ENCODE measurements at places on chromosomes 7 and 10. TPM values are rescaled to one million over a fixed set of nuclear protein-coding genes. Genes with fewer than 3 reads are reported as not detected.

DNA sequence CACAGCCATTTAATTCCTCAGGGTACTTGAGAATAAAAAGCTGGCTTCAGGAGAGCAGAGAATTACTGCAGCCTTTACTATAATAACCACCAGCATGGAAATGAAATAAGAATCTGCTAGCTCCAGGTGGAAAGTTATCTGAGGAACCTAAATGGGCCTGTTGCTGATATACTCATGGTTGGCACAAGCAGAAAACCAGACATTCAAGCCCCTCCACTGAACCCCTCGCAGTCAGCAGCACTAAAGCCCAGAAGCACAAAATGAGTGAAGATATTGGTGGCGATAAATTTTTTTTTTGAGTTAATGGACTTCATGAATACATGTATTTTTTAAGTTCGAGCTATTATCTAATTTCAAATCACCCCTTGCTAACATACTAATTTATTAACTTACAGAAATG lies 303.9 kb upstream of the NRP1 start:
- H3K4me1 ChIP-seq, result no peaks in the 10 kb centered on the region
- no peak for DNase-seq
- H3K36me3 ChIP-seq, result no peaks in the 10 kb centered on the region
- no peak overlapping the region for H3K4me3 ChIP-seq

DNA sequence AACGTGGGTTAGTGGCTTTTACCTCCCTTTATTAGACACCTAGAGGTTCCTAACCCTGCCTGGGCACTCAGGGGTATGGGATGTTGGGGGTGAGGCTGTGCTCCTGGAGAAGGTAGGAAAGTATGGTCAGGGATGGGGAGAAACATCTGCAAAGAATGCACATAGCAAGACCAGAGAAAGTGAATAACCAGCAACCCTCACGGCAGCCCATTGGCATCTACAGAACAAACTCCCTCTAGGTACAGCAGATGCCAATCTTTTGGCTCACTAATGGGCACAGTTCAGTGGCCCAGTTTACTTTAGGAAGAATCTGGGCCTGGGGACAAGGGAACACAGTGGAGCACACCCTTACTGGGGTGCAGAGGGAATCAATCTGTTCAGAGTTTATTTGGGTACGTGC lies 143.9 kb downstream of the JAZF1 start:
- H3K27me3 ChIP-seq, result no peaks in the 10 kb centered on the region
- H3K27ac ChIP-seq, result peak overlapping the region; percentile 70
- H3K4me3 ChIP-seq, result no peak overlapping the region
- DNase-seq, result no peak

GRCh38 chr10:10394933-10395658 lies 622.6 kb upstream of the CELF2 start:
- DNase-seq, result no peak
- H3K27me3 ChIP-seq, result no peaks in the 10 kb centered on the region
- H3K36me3 ChIP-seq, result no peaks in the 10 kb centered on the region
- H3K4me3 ChIP-seq, result no peak overlapping the region
- H3K27ac ChIP-seq, result no peak overlapping the region
- no peaks in the 10 kb centered on the region for H3K4me1 ChIP-seq

DNA sequence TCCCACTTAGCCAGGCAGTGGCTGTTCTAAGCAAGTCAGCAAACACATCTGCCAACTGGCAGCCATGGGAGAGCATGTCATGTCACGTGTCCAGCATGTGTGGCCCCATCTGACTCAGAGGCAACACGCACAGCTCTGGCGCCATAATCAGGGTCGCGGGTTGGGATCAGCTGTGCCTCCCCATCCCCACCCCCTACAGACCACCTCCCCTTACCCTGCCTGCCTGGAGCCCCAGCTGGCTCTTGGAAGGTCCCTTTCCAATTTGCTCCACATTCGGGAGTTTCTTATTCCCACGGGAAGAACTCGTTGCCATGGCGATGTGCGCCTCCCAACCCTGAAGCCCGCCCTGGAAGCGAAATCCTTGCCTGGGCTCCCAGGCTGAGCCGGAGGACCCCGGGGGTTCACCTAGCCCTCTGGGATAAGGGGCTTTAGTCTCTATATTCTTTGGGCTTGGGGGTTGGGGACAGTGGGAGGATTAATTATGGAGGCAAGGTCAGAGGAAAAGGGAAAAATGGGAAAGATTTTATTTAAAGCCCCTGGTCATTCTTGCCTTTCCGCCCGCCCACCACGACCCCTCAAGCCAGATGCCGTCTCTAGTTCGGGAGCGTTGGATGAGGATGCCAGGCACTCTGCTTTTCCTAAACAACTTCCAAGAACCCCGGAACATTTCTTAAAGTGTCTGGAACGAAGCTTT lies 283.7 kb downstream of the ZEB1 start:
- H3K36me3 ChIP-seq, result no peaks in the 10 kb centered on the region
- DNase-seq, result peak; percentile 90
- H3K4me3 ChIP-seq, result peak overlapping the region; percentile 49
- H3K27me3 ChIP-seq, result no peaks in the 10 kb centered on the region
- H3K4me1 ChIP-seq, result no peaks in the 10 kb centered on the region
- peak overlapping the region; percentile 85 for H3K27ac ChIP-seq

- no peaks in the 10 kb centered on the region for H3K36me3 ChIP-seq
- H3K27ac ChIP-seq, result no peak overlapping the region
- no peaks in the 10 kb centered on the region for H3K4me1 ChIP-seq
Measured at GRCh38 chr10:17599089-17599488, 18.1 kb downstream of the HACD1 start.

DNA sequence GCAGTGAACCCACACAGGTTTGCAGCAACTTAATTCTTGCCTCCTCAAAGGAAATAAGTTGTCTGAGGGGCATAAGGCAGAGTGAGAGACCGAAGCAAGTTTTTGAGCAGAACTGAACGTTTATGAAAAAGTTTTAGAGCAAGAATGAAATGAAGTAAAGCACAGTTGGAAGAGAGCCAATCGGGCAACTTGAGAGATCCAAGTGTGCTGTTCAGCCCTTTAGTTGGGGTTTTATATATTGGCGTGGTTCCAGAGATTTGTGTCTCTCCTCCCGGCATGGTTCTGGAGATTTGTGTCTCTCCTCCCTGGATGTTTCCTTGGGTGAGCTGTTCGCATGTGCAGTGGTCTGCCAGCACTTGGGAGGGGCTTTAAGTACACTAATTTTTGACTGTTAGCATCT lies 141.4 kb upstream of the DGKB start:
- no peaks in the 10 kb centered on the region for H3K4me1 ChIP-seq
- H3K27me3 ChIP-seq, result no peaks in the 10 kb centered on the region
- no peak overlapping the region for H3K27ac ChIP-seq
- H3K4me3 ChIP-seq, result no peak overlapping the region
- H3K36me3 ChIP-seq, result no peaks in the 10 kb centered on the region

- H3K36me3 ChIP-seq, result no peaks in the 10 kb centered on the region
- DNase-seq, result no peak
- no peak overlapping the region for H3K4me3 ChIP-seq
- no peak overlapping the region for H3K27ac ChIP-seq
Measured at GRCh38 chr10:84344526-84344925, 16.1 kb downstream of the CCSER2 start.

- no peaks in the 10 kb centered on the region for H3K27me3 ChIP-seq
- H3K27ac ChIP-seq, result peak overlapping the region; percentile 60
- H3K36me3 ChIP-seq, result no peaks in the 10 kb centered on the region
- H3K4me1 ChIP-seq, result peaks cover 4% of the 10 kb centered on the region
- no peak for DNase-seq
Measured at GRCh38 chr7:129169171-129169671, 19.2 kb upstream of the SMO start.

DNA sequence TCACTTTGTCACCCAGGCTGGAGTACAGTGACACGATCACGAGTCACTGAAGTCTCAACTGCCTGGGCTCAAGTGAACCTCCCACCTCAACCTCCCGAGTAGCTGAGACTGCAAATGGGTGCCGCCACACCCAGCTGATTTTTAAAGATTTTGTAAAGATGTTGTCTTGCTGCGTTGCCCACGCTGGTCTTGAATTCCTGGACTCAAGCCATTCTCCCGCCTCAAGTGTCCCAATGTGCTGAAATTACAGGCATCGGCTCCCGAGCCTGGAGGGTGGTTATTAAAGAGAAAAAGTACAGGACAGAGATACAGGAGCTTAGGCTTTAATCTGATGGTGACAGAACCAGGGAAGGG lies 55.1 kb downstream of the KCTD7 start:
- H3K36me3 ChIP-seq, result no peaks in the 10 kb centered on the region
- no peak for DNase-seq
- H3K4me3 ChIP-seq, result no peak overlapping the region
- H3K27me3 ChIP-seq, result no peaks in the 10 kb centered on the region
- H3K27ac ChIP-seq, result no peak overlapping the region

Gene PILRB
- 54.2 TPM for total RNA-seq

Gene NANOS1
- 0.29 TPM for total RNA-seq

Gene SRRM3
- 15.9 TPM for total RNA-seq

Gene AMPH
- 19.6 TPM for total RNA-seq

Gene CUBN
- total RNA-seq, result 6.3 TPM

All from uterus (tissue), 4 donors.